Urinary bladder (tissue), 4 donors: ENCODE measurements at places on chromosomes 7 and 10. TPM values are rescaled to one million over a fixed set of nuclear protein-coding genes. Genes with fewer than 3 reads are reported as not detected.

GRCh38 chr7:146131701-146132100 lies 15.1 kb downstream of the CNTNAP2 start:
- DNase-seq = no peak

- DNase-seq = no peak
Observed at GRCh38 chr10:106714734-106715555, 449.6 kb downstream of the SORCS1 start.

DNA sequence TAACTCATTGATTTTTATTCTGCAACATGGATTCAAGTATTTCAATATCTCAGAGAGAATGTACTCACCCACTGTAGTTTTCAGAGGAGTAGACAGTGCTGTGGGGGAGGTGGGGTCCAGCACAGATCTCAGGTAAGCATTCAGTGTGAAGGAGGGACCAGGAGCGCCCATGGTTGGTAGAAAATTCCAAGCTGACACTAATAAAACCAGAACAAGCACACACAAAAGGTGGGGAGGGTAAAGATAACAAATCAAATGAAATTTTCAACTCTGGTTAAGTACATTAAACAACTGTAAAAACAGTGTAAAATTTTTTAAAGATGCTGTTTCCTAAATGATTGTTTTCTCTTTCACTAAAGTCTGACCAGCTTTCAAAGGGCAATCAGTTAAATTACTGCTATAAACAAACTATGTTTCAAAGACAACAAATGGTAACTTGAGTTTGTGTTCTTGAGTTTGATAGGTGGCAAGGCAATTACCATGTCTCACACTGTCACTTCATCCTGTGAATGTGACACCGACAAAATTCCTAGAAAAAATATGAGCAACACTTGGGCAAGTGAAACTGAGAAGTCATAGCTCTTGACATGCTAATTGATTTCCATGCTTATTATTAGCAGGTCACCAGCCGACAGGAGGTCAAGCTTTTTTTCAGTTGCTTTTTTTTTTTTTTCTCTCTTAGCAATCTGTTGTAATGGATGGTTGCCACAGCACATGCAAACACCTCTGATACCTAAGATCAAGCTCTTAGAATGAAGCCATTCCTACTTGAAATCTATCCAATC lies 205.8 kb upstream of the SLC26A5 start:
- DNase-seq = no peak

- no peak for DNase-seq
Observed at GRCh38 chr10:111934931-111935330, 248.6 kb downstream of the GPAM start.

The NRAP gene
- total RNA-seq = 1.5 TPM

The RASSF4 gene
- total RNA-seq = 12.2 TPM

DNA sequence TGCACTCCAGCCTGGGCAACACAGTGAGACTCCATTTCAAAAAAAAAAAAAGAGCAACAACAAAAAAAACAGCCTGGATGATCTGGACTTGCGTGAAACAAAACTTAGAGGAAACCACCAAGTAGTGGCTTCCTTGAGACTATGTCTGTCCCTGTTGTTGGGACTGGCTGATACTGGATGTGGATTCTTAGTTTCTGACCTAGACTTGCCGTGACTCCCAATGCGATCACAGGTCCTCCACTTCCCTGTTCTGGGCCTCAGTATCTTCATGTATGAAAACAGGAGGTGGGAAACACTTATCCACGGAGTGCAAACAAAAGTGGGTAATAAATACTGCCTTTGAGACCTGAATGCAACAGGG lies 125.7 kb downstream of the PRPF18 start:
- DNase-seq = no peak

DNA sequence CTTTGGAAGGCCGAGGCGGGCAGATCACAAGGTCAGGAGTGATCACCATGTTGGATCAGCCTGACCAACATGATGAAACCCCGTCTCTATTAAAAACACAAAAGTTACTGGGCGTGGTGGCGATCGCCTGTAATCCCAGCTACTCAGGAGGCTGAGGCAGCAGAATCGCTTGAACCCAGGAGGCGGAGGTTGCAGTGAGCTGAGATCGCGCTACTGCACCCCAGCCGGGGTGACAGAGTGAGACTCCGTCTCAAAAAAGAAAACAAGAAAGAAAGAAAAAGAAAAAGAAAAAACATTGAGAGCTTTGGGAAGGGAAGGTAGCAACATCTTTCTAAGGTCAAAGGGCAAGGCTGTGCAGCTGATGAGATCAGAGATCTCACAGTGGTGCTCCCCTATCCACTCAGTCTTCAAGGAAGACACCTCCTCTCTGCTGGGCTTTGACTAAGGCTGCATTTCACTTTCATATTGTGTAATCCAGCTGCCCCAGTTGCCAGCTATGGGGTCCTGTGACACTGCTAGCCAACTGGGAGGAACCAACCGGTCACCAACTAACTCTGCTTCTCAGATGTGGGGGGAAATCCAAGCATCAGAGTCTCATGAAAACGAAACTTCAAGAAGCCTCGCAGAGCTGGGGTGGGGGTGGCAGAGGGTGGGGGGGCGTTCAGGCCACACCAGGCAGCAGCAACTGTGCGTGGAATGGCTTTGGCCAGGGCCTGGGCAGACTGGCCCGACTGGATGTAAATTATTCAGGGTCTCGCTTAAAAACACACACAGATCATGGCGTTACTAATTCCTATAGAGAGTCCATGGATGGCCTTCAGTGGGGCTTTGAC lies 1.5 kb downstream of the IL15RA start:
- DNase-seq = no peak

DNA sequence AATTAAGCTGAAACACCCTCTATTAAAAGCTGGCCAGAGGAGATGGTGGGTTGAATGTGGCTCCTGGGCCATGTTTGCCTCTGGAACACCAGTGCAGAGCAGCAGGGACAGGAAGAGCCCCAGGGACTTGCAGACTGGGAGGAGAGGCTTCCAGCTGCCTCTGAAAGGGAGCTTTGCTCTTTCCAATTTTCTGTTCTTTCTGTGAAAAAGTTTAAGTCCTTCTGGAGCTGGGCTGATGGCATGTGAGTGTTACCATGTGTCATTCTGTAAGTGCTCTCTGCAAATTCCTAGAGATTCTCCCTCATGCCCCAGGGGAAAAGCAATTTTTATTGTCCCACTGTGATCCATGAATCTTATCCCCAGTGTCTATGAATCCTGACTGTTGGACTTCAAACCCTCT lies 112.8 kb upstream of the LANCL2 start:
- DNase-seq = no peak

DNA sequence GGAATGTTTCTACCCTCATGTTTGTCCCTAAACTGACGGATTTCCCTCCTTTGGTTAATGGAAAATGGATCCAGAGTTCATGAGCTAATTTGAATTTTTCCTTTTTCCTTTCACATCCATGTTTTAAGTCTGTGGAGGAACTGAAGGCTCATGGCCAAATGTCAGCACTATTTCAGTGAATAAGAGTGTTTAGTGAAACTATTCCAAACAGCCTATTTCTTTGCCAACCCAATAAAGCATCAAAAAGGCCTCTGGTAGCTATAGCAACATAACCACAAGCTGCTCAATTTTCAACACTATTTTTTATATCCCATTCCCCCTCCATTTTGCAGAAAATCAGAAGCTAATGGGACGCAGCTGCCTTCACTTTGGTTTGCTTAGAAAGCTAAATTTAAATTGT lies 1454.1 kb downstream of the GATA3 start:
- DNase-seq = peak; percentile 42

- no peak for DNase-seq
Observed at GRCh38 chr10:31830887-31831286, 97.7 kb downstream of the ARHGAP12 start.

The CALHM3 gene
- not detected for total RNA-seq

The GSTO2 gene
- total RNA-seq = 6.5 TPM

The TMEM176A gene
- 20.8 TPM for total RNA-seq

DNA sequence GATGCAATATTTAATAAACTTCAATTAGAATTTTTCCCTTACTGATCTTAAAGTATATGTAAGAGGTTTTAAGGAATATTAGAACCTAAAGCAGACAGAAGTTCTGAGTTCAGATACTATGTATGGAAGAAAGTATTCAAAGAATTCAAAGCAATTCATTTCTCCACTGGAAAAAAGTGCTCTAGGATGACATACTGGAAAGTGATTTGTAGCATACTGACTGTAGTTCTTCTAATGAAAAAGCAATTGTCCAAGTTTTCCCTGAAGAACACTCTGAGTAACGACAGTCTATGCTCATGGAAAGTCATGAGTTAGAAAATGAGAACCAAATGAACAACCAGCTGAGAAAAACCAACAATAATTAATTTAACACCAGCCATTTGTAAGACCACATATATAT lies 180.8 kb upstream of the SLC26A5 start:
- DNase-seq = no peak

DNA sequence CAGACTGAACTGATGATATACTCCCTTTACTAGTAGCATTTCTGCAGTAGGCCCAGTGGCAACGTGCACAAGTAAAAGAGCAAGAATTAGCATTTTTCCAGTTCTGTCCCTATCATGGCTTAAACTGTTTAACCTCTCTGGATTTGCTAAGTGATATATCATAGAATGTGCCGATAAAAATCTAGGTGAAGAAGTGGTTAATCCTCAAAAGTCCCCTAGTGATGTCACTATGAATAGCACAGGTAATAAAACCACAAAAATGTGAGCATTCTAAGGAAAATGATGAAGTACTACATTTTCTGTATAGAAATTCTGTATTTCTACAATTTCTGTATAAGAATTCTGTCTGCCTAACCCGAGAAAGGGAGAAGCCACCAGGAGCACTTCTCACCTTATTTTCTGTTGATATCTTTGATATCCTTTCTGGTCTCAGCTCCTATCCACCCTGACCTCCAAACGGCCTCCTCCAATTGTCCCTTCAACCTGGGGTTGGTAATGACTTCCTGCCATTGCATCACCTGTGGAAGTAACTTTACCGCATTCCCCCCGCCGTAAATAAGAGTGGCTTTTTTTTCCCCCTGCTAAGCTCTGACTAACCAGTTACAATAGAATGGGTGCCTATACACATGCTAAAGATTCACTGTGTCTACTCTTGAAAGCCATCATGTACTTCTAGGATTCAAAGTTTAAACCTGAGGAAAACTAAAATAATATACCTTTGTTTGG lies 155.9 kb upstream of the ASAH2 start:
- no peak for DNase-seq

The GDF2 gene
- total RNA-seq = not detected

The ARMC3 gene
- total RNA-seq = 0.21 TPM

The PRTFDC1 gene
- 29.2 TPM for total RNA-seq

The SEMA3E gene
- total RNA-seq = 24.3 TPM

- no peak for DNase-seq
Observed at GRCh38 chr10:57249615-57250281, 888.7 kb upstream of the ZWINT start.

The ADCYAP1R1 gene
- total RNA-seq = 4.5 TPM

DNA sequence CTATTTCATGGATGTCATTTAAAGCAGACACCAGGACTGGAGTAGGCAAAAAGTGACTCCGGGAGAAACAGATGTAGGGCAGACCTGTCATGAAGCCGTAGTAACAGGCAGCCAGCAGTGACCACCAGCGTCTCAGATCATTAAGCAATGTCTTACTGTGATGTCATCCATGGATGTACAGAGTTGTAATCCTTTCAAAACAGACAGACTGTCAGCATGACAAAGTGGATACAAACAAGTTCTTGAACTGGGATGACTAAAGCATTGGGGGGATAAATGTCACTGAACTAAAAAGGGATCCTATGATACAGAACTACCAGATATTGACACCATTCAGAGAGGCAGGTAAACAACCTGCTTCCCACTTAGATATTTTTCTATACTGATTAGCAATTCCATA lies 675.5 kb downstream of the PARD3 start:
- no peak for DNase-seq
